ENCODE measurements at places on chromosomes 16 and 17.
A peak's percentile ranks its signal among the peaks of the same experiment; 100 is the strongest.

DNA sequence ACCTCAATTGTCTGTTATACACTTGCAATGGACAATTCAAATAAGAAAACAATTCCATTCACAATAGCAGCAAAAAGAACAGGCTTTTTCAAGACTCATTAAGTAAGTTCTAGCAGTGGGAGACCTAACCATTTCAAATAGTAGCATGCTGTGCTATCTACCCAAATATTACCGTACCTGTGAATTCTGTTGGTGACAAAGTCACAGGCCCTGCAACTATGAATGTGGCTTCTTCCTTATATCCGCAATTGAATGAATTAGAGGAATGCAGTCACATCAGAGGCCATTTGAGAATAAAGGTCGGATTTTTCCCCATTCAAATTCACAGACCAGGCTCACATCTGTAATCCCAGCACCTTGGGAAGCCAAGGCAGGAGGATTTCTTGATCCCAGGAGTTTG lies 800 bp upstream of the NME4 start:
- no peak for DNase-seq

- DNase-seq = peak; percentile 67
Measured at GRCh38 chr16:57260294-57260929, 15.4 kb downstream of the ARL2BP start.

- DNase-seq = no peak
Measured at GRCh38 chr17:51347851-51348584, 87.7 kb downstream of the UTP18 start.

DNA sequence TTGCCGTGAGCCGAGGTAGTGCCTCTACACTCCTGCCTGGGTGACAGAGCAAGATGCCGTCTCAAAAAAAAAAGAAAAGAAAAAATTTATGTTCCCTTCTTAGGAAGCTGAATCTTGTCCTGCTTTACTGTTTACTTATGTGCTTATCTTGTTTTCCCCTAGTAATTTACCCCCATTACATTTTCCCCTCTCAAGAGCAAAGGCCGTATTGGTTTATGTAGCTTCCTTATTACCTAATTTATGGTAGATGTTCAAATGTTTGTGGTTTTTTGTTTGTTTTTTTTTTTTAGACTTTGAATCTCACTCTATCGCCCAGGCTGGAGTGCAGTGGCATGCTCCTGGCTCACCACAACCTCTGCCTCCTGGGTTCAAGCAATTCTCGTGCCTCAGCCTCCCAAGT lies 10.3 kb upstream of the SLC52A1 start:
- no peak for DNase-seq

DNA sequence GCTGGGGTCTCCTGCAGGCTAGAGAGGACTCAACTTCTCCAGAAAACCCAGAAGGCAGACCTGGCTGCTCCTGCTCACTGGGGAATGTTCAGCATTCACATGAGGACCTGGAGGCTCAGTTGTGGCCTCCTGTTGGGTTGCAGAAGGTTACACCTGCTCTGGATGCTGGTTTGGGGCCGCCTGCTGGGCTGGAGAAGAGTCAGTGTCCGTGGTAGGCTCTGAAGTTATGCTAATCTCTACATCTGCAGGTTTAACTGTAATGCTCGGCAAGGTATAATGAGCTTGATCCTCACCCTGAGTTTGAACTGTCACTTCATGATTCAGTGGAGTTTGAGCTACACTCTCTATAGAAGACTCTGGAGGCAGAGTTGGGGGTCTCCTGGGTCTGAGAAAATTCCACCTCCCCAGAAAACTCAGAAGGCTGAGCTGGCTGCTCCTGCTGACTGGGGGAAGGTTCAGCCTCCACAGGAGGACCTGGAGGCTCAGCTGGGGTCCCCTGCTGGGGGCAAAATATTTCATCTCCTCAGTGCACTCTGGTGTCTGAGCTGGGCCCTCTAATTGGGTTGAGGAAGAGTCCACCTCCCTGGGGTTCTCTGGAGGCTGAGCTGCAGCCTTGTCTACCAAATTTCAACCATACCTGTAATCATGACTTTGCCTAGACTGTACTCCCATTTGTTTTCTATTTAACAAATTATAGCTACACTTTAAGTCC lies 23.5 kb downstream of the RDM1 start:
- no peak for DNase-seq

GRCh38 chr17:41413353-41413957 lies 10.9 kb downstream of the KRT37 start:
- DNase-seq = peak; percentile 61

DNA sequence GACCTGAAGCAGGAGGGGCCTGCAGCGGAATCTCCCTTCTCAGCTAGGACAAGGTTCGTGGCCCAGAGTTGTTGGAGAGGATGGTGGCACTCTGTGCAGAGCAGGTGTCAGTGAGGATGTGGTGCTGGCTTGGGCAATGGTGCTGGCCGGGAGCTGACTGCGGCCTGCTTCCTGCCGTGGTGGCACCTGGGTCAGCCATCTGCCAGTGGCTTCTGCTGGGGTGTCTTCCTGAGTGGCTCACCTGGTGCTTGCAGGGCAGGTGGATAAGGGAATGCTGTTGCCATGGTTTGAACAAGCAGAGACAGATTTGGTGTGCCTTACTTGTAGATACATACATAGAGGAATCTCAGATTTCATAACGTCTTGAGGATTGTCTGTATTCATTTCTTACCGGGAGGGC lies 69.6 kb downstream of the SEC14L1 start:
- no peak for DNase-seq

- DNase-seq = peak; percentile 59
Measured at GRCh38 chr16:57908409-57908987, 62.4 kb downstream of the CNGB1 start.

GRCh38 chr16:11236461-11237254 lies 19.3 kb downstream of the SOCS1 start:
- no peak for DNase-seq

- no peak for DNase-seq
Measured at GRCh38 chr17:62163847-62164246, 98.8 kb upstream of the MED13 start.

DNA sequence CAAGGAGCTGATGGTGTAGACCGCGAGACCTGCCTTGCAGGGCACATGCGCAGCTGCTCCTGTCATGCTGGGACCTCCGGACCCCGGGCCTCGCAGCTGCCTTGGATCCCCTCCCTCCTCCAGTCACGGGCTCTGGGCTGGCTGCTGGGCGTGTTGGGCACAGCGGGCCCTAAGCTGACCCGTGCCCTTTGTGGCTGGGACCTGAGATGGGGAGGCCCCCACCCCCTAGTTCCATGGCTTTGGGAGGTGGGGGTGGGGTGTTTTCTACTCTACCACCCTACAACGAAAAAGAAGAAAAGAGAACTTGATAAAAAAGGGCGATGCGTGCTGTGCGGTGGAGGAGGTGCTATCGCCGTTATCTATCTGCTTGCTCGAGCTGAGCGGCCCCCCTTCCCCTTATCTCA lies 14.5 kb downstream of the ZFPM1 start:
- no peak for DNase-seq

DNA sequence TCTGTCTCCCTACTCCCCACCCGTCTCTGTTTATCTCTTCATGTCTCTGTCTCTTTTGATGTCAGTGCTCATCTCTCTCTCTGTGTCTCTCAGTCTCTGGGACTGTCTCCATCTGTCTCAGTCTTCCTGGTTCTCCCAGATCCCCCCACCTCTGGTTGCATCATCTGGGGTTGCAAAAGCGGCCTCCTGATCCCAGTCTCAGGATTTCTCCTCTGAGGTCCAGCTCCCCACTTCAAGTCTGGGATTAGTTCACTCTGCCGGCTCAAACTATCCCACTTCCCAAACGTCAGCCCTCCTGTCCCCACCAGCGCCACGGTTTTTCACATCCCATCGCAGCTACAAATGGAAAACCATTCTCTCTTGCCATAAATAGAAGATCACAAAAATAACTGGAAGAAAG lies 9.0 kb downstream of the TEKT5 start:
- DNase-seq = no peak

GRCh38 chr17:29012535-29012934 lies 6.7 kb upstream of the SEZ6 start:
- no peak for DNase-seq

GRCh38 chr16:23650674-23651416 lies 9.6 kb downstream of the DCTN5 start:
- DNase-seq = no peak

- no peak for DNase-seq
Measured at GRCh38 chr16:29025218-29025617, 40.4 kb downstream of the LAT start.

DNA sequence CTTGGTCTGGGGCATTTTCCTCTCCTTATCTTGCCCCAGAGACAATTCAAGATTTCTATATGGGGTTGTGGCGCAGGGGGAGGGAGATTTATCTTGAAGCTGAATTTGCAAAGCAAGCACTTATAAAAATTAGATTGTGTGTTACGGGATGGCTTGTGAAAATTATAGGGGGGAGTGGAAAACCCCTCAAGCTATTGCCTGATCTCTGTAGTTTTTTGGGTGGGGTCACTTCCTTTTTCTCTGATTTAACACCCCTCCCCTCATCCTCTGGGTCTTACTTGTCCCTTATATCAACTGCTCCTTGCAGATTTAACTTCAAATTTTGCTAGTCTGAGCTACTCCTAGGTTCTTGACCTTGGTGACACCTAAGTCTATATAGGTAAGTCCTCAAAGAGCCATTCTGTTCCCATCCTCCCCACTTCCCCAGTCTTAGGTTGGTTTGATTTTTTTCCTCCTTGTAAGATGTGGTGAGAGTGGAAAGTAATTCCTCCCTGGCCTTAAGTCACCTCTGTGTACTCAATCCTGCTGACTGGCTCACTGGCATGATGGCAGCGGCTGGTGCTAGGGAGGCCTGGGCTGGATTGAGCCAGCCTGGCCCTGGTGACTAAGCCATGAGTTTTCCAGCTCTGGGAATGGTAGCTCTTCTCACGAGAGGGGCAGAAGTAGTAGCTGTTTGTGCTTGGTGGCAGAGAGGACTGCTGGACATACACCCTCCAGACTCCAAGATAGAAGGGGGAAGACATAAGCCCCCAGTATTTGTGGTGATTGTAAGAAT lies 2.3 kb downstream of the ARL4D start:
- no peak for DNase-seq

GRCh38 chr16:49856672-49857330 lies 889 bp upstream of the ZNF423 start:
- peak; percentile 76 for DNase-seq

- DNase-seq = peak; percentile 68
Measured at GRCh38 chr17:74444406-74444805, 12.5 kb downstream of the GPRC5C start.

GRCh38 chr16:25011891-25012514 lies 3.2 kb downstream of the ARHGAP17 start:
- no peak for DNase-seq

- DNase-seq = no peak
Measured at GRCh38 chr17:58229881-58230280, 8.5 kb upstream of the LPO start.

- DNase-seq = no peak
Measured at GRCh38 chr16:7748522-7748921, 415.9 kb downstream of the RBFOX1 start.

DNA sequence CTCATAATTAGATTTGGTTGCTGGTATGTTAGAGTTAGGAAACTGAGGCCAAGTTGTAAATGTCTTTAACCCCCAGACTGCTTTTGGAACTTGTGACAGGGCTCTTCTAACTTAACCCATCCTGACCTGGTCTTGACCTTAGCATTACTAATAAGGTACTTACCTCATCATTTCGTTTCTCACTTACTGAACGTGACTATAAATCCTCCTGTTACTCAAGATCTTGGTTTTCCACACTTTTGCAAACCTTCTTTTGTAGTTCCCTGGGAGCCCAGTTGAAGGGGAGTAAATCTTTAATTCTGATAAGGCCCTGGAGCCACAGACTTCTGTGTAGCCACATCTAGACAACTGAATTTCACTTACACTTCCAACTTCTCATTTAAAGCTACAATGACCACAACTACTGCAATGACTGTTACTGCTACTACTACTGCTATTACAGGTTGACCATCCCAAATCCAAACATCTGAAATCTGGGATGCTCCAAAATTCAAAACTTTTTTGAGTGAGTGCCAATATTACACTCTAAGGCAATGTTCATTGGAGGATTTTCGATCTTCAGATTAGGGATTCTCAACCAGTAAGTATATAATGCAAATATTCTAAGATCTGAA lies 248.8 kb upstream of the TBX2 start:
- DNase-seq = no peak

DNA sequence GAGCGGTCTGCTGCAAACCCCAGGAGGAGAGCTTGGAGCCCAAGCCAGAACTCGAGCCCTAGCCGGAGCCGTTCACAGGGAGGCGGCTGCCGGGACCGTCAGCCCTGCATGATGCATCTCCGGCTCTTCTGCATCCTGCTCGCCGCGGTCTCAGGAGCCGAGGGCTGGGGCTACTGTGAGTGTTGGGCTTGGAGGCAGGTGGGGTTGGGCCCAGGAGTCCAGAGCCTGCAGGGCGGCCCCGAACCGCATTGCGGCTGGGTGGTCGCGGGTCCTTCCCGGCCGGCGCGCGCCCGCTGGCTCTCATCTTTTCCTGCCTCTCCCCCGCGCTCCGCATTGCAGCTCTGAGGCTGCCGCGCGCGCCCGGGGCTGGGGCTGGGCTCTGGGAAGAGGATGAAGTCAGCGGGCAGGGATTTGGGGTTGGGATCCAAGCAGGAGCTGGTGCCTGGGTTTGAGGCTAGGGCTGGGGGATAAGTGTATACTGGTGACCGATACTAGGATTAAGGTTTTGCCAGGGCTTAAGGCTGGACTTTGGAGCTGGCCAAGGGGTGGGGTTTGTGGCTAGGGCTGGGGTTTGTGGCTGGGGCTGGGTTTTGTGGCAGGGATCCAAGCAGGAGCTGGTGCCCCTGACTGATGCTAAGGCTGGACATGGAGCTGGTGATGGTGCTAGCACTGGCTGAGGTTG lies 532 bp downstream of the CNTNAP1 start:
- peak; percentile 76 for DNase-seq

DNA sequence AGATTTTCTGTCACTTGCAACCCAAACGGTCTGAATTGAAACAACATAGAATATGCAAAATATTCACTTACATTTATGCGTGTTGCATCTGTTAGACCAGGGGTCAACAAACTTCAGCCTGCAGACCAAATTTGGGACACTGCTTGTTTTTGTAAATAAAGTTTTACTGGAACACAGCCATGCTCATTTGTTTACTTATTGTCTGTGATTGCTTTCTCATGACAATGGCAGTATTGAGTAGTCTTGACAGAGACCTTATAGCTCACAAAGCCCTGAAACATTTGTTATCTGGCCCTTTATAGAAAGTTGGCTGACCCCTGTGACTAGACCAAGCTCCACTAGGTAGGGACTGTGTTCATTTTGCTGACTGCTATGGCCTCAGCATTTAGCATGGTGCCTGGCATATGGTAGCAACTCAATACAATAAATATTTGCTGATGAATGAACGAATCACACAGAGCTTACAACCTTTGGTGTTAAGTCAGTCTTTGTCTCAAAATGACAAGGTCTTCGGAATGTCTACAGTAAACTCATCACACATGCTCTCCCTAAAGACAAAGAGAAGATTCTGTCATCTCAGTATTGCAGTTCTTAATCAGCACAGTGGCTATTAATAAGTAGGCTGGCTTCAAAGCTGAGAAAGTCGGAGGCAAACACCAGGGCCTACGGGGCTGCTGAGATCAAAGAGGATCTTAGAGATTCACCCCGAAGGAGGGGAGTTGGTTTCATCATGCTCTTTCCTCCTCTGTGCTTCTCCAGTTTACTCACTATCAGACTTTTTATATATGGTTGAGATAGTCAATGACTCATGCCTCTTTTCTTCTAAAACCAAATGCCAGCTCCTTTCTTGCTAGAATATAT lies 95.2 kb upstream of the AXIN2 start:
- no peak for DNase-seq

GRCh38 chr17:65039336-65039988 lies 17.1 kb downstream of the GNA13 start:
- no peak for DNase-seq

Measured in H9 (cell line).